Uterus (tissue), 4 donors: ENCODE measurements at places on chromosomes 11 and 22. TPM values are rescaled to one million over a fixed set of nuclear protein-coding genes. Genes with fewer than 3 reads are reported as not detected.

The ADAMTS15 gene
- 9.9 TPM for total RNA-seq

The MS4A12 gene
- total RNA-seq = not detected

The SNX19 gene
- total RNA-seq = 24.4 TPM

The KCNE3 gene
- 13.7 TPM for total RNA-seq

The CASP4 gene
- 39.4 TPM for total RNA-seq

The SLC22A9 gene
- total RNA-seq = not detected

GRCh38 chr11:35013514-35014233 is 97.3 kb downstream of the PDHX start:
- no peak for DNase-seq

DNA sequence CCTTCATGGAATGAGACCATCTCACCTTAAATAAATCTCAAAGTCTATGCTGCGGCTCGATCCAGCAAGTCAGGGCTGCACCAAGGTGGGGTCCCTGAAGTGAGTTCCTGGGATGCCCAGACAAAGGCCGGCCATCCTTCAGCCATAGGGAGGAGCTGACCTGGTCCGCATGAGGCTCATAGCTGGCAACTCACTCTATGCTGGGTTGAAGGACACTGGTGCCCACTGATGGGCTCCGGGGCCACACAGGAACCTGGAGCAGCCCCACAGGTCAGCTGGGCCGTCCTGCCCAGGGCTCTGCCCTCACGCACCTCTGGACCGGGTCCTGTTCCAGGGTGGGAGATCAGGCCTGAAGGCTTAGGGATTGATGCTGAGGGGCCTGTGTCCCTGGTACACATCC is 1339.3 kb downstream of the TBC1D22A start:
- DNase-seq = no peak

GRCh38 chr11:117281159-117281558 is 10.0 kb upstream of the BACE1-AS start:
- peak; percentile 74 for DNase-seq

DNA sequence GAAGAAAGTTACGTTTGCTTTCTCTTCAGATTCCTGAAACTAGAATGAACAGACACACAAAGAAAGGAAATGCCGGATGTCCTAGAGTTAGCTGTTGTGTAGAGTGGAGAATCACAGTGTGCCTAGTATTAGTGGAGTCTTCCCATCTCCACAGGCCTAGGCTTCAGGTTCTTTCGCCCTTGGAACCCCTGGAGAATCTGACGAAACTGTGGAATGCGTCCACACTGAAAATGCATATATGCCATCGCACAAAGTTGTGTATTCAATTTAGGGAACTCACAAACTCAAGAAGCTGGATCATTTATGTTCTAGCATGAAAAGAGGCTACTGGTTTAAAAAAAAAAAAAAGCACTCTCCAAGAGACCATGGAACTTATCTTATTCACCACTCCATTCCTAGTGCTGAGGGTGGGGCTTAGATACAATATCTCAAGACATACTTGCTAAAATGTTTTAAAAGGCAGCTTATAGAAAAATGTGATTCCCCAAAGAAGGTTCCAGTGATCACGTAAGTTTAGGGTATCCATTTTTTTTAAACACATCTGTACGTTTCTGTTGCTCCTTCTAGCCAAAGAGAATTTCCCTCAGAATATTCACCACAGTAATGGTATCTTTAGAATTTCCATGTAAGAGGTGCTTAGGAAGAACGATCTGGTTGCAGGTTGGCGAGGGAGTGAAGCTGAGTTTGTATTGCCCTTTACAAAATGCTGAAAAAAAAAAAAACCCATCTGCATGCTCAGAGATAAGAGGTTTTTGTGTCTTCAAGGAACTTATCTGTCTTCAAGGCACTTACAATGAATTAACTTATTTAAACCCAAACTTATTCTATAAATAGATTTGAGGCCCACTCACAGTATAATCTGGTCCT is 20.0 kb downstream of the MAML2 start:
- DNase-seq = no peak

- DNase-seq = no peak
These were observed 8.1 kb downstream of the INPP5J start for GRCh38 chr22:31130873-31131272.
